ENCODE measurements at places on chromosomes 2 and 18.

DNA sequence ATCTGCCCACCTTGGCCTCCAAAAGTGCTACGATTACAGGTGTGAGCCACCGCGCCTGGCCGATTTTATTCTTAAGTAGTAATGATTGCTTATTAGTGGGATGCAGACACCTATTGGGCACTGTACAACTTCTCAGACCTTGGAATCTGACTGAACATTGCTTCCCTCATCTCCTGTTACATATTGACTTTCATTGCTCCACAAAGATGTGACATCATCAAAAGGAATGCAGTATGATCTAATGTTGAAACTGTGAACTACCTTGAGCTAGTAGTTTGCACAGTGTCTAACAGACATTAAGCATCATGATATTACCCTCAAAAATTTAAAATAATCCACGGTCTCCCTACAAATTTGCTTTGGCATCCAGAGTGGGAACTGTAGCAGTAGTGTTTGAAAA lies 109.8 kb upstream of the SIX2 start:
- DNase-seq, result no peak

DNA sequence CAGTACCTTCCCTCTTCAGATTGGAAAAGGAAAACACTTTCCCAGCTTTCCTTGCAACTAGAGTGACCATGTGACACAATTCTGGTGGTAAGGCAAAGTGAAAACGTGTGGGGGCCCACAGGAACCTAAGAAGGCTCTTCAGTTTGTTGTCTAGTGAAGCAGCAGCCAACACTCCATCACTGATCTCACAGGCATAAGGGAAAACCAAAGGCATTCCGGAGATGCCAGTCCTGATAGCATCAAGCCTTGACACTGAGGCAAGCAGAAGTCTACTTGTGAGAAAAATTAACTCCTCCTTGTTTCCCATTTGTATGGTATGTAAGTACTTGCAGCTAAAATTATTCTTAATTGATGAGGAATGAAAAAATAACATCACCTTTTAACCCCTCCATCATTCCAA lies 88.3 kb downstream of the ETAA1 start:
- DNase-seq, result no peak

DNA sequence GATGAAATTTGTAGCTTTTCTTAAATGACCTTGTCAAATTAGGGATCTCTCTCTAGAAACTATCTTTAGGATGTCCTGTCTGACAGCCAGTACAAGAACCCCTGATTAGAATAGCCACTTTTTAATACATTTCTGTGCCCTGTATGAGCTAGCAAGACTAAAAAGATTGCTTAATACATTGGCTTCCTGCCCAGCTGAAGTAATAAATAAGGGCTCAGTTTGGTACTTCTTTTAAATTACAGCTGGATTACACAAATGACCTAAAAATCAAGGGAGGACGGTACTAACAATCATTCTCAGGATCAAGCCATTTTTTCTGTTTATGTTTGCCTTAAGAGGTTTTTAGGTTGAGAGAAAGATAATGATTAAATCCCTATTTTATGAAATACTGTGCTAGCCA lies 11.6 kb upstream of the OLA1 start:
- no peak for DNase-seq

GRCh38 chr2:12270876-12271588 lies 445.7 kb upstream of the TRIB2 start:
- DNase-seq, result peak; percentile 12

DNA sequence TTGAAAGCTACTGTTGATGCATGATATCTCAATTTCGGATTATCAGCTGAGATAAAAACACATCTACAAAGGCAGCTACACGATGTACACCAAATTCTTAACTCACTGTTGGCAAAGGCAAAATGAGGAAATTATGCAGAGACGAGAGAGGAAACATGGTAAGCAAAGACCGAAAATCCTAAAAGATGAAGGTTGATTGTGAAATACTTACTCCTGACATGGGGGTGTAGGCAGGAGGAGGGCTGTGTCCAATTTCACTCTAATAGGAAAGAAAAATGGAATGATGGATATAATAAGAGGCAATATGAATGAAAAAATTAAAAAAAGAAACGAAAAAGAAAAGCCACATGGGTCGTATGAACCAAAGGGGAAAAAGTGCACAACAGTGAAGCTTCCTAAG lies 831.3 kb downstream of the CPS1 start:
- no peak for DNase-seq

GRCh38 chr2:175180701-175181103 lies 808 bp downstream of the ATP5MC3 start:
- peak; percentile 56 for DNase-seq

GRCh38 chr2:100856732-100857131 lies 36.8 kb downstream of the NPAS2 start:
- no peak for DNase-seq
